ENCODE measurements at places on chromosomes 7 and 10.

- H3K36me3 ChIP-seq, result no peaks in the 10 kb centered on the region
- H3K27ac ChIP-seq, result no peak overlapping the region
- no peaks in the 10 kb centered on the region for H3K4me1 ChIP-seq
- DNase-seq, result no peak
- no peak overlapping the region for H3K4me3 ChIP-seq
- no peaks in the 10 kb centered on the region for H3K27me3 ChIP-seq
Observed at GRCh38 chr10:131277969-131278368, 33.6 kb downstream of the TCERG1L start.

- H3K27ac ChIP-seq, result no peak overlapping the region
- H3K36me3 ChIP-seq, result peaks cover 58% of the 10 kb centered on the region
- H3K4me3 ChIP-seq, result no peak overlapping the region
- DNase-seq, result no peak
- no peaks in the 10 kb centered on the region for H3K27me3 ChIP-seq
Observed at GRCh38 chr7:64516451-64516850, 46.4 kb downstream of the ZNF680 start.

DNA sequence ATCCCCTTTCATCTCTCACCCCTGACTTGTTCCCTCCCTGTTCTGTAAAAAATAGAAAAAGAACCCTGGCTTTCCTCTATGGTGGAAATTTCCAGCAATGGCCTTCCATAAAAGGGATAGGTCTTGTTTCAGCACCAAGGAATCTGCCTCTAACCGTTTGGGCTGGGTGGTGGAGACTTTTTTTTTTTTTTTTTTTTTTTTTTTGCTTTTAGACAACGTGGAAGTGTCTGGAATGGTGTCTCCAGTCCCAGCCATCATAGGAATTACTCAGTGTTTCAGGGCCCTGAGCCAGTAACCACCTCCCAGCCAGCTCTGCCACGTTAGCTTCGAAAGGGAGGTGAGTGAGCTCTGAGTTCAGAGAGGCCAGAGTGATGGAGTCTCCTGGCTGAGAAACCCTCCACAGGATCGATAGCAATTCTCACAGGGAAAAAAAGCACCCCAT is 97.3 kb upstream of the COL1A2 start:
- DNase-seq, result no peak
- H3K36me3 ChIP-seq, result no peaks in the 10 kb centered on the region
- H3K4me1 ChIP-seq, result no peaks in the 10 kb centered on the region
- no peaks in the 10 kb centered on the region for H3K27me3 ChIP-seq
- no peak overlapping the region for H3K4me3 ChIP-seq

GRCh38 chr10:93190372-93190771 is 116.7 kb downstream of the CYP26A1 start:
- no peak for DNase-seq
- no peaks in the 10 kb centered on the region for H3K36me3 ChIP-seq
- H3K4me3 ChIP-seq, result no peak overlapping the region
- no peak overlapping the region for H3K27ac ChIP-seq
- peaks cover 10% of the 10 kb centered on the region for H3K27me3 ChIP-seq

DNA sequence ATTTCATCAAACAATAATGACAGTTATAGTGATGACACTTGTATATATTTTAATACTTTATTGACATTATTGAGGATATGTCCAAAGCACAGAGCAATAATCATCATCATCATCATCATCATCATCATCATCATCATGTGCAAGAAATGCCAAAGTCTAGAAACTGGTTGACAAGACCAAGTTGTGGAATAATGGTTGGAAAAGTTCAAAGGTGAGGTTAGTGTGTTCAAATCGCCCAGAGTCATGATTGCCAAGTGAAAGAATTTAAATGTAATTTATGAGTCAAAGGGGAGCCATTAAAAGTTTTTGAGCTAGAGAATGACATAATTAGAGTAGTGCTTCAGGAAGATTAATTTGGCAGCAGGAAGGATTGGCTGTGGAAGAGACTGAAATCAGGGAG is 852.4 kb downstream of the SORCS1 start:
- DNase-seq, result no peak
- H3K27me3 ChIP-seq, result no peaks in the 10 kb centered on the region
- no peaks in the 10 kb centered on the region for H3K36me3 ChIP-seq
- no peak overlapping the region for H3K27ac ChIP-seq
- H3K4me1 ChIP-seq, result no peaks in the 10 kb centered on the region

- no peak for DNase-seq
- no peak overlapping the region for H3K27ac ChIP-seq
- no peaks in the 10 kb centered on the region for H3K4me1 ChIP-seq
- H3K4me3 ChIP-seq, result no peak overlapping the region
- H3K27me3 ChIP-seq, result no peaks in the 10 kb centered on the region
Observed at GRCh38 chr7:30559611-30560010, 35.1 kb upstream of the GARS1 start.

- no peak for DNase-seq
- H3K27me3 ChIP-seq, result peaks cover 13% of the 10 kb centered on the region
- H3K4me3 ChIP-seq, result no peak overlapping the region
- H3K36me3 ChIP-seq, result no peaks in the 10 kb centered on the region
Observed at GRCh38 chr10:113047605-113047962, 97.5 kb downstream of the TCF7L2 start.

- H3K27ac ChIP-seq, result no peak overlapping the region
- no peaks in the 10 kb centered on the region for H3K27me3 ChIP-seq
- no peak overlapping the region for H3K4me3 ChIP-seq
- peaks cover 78% of the 10 kb centered on the region for H3K4me1 ChIP-seq
- H3K36me3 ChIP-seq, result peaks cover 75% of the 10 kb centered on the region
Observed at GRCh38 chr10:22708772-22709171, 5.6 kb downstream of the PIP4K2A start.

DNA sequence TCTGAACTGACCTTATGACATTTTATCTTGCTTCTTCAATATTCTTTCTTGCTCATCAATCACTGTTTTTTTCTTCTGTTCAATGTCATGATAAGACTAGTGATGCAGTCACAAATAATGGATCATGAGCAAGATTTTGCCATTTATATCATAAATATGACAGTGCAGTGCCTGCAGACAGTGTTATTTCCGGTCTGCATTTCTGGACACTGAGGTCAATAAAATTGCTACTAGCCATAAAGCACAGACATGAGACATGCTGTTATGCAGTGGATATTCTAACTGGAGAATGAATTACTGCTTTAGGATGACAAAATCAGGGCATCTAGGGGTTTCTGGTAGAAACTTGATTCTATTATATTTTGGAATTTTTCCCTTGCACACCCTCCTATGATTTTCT is 1509.7 kb upstream of the LRRTM3 start:
- H3K27ac ChIP-seq, result no peak overlapping the region
- no peaks in the 10 kb centered on the region for H3K36me3 ChIP-seq
- no peak for DNase-seq
- H3K4me1 ChIP-seq, result no peaks in the 10 kb centered on the region

- DNase-seq, result no peak
- no peak overlapping the region for H3K27ac ChIP-seq
- H3K27me3 ChIP-seq, result peaks cover 1% of the 10 kb centered on the region
- H3K4me3 ChIP-seq, result no peak overlapping the region
Observed at GRCh38 chr10:132487241-132488135, 50.1 kb upstream of the INPP5A start.

- peak; percentile 27 for DNase-seq
- H3K27ac ChIP-seq, result no peak overlapping the region
- H3K27me3 ChIP-seq, result peaks cover 19% of the 10 kb centered on the region
Observed at GRCh38 chr10:125064681-125065492, 95.5 kb downstream of the CTBP2 start.

DNA sequence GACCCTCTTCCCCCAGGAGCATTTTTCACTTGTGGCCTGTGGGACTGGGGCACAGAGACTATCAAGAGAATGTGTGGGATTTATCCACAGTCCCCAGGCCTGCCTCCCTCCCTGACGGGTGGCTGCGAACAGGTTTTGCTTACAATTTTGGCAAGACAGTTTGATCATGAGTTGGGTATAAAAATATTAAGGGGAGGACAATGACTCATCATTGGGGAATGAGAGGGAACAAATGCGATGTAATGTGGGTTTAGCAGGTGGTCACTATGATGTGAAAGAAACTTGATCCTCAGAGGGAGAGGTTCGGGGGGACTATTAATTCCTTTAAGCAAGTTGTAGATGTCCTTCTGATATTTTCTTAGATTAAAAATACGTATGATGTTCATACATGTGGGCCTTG is 52.2 kb downstream of the EMX2 start:
- H3K36me3 ChIP-seq, result no peaks in the 10 kb centered on the region
- no peaks in the 10 kb centered on the region for H3K4me1 ChIP-seq
- no peaks in the 10 kb centered on the region for H3K27me3 ChIP-seq
- DNase-seq, result no peak
